AG09309 (cell line): ENCODE measurements at places on chromosomes 2 and 18.
A peak's percentile ranks its signal among the peaks of the same experiment; 100 is the strongest.

GRCh38 chr2:238097988-238098871 is 1.9 kb upstream of the ESPNL start:
- no peak for DNase-seq

DNA sequence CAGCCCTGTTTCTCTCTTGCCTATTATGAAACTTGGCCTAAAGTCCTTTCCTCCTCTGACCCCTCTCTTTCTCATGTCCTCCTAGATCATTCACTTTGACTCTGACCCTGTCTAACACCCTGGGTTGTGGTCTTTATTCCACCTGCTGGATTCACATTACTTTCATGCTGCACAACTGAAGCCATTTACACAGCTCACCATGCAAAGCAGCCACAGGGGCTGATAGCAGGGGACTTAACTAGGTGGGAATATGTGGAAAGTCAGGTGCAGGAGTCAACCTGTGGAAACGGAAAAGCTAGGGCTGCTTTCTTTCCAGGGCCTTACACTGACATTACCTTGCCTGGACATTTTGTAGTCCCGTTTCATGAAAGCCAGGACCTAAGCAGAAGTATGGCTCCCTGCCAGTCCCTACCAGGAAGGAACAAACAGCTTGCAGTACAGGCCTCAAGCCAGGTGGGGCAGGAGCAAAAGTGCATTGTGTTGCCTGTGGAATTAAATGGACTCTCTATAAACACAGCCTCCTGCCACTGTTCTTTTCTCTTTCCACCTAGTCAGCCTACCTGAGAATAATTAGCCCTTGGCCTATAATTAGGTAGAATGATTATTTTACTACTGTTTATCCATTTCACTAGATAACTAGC is 11.8 kb downstream of the MAPRE3 start:
- DNase-seq: no peak

GRCh38 chr18:33350256-33350655 is 90.3 kb downstream of the CCDC178 start:
- no peak for DNase-seq

DNA sequence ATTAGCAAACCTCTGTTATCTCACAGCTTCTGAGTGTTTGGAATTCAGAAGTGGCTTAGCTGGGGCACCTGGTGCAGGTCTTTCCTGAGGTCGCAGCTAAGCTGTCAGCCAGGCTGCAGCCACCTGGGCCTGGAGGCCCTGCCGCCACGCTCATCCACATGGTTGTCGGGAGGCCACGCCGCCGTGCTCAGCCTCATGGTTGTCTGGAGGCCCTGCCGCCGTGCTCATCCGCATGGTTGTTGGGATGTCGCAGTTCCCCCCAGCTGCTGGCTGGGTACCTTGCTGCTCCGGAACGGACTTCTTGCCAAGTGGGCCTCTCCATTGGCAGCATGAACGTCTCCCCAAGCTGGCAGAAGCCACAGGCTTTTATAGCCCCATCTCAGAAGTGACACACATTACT is 24.3 kb upstream of the MPPE1 start:
- no peak for DNase-seq

DNA sequence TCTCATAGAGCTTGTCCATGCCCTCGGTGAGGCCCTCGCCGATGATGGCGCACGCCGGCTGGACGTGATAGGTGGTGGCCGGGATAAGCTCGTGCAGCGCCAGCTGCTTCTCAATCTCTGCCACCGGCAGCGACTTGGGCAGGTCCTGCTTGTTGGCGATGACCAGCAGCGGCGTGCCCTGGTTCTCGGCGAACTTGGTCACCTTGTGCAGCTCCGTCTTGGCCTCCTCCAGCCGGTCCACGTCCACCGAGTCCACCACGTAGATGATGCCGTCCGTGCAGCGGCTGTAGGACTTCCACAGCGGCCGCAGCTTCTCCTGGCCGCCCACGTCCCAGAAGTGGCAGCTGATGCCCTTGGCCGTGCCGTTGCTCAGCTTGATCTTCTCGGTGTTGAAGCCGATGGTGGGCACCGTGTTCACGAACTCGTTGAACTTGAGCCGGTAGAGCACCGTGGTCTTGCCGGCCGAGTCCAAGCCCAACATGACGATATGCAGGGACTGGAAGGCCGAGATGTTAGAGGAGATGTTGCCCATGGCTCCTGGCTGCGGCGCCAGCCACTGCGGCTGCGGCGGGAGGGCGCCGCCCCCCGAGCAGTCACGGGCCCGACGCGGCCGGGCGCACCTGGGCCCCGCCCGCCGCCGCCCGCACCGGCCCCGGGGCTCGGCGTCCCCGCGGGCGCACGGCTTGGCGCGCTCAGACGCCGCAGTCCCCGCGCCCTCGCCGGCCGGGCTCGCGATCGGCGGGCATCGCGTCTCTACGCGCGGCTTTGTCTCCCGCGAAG is 636 bp downstream of the ARL4C start:
- no peak for DNase-seq

DNA sequence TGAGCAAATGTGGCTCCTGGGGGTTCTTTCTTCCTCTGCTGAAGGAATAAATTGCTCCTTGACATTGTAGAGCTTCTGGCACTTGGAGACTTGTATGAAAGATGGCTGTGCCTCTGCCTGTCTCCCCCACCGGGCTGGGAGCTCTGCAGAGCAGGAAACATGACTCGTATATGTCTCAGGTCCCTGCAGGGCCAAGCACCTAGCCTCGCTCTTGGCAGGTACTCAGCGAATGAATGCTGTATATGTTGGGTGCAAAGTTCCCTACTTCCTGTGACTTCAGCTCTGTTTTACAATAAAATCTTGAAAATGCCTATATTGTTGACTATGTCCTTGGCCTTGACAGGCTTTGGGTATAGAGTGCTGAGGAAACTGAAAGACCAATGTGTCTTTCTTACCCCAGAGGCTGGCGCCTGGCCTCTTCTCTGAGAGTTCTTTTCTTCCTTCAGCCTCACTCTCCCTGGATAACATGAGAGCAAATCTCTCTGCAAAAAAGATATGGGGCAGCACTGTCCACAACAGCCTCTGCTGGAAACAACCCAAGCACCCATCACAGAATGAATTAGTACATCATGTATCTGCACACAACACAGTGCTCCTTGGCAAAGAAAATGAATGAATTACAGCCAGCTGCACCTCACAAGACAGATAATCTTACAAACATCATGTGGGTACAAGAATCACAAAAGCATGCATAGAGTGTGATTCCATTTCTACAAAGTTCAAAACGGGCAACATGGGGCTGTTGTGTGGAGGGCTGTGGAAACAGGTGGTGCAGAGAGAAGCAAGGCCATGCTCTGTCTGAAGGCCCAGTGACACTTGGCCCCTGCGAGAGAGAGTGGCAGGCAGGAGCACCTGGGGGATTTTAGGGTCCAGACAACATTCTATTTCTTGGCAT is 6.6 kb downstream of the IL1RN start:
- no peak for DNase-seq

DNA sequence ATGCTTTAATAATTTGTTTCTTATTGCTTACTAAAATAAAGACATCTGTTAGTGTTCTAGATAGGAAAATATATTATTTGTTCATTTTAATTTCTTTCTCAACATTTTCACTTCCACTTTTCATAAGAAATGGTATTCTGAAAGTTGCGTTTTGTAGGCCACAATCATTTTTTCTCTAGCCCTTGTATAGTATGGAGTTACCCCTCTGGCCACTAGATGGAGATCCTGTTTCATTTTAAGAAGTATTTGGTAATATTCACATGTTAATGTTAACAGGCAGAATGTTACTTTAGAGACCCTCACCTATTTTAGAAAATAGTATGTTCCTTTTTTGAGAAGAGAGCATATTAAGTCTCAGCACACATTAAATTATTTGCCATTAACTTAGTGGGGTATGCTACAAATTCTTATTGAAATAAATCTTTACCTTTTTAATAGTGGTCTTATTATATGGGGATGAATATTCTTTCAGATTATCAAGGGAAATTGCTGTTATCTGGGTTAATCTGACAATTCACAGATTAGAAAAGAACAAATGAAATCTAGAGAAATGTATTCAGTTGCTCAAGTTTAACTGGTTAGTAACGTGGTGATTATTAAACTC is 73.9 kb upstream of the TTC27 start:
- peak; percentile 5 for DNase-seq

DNA sequence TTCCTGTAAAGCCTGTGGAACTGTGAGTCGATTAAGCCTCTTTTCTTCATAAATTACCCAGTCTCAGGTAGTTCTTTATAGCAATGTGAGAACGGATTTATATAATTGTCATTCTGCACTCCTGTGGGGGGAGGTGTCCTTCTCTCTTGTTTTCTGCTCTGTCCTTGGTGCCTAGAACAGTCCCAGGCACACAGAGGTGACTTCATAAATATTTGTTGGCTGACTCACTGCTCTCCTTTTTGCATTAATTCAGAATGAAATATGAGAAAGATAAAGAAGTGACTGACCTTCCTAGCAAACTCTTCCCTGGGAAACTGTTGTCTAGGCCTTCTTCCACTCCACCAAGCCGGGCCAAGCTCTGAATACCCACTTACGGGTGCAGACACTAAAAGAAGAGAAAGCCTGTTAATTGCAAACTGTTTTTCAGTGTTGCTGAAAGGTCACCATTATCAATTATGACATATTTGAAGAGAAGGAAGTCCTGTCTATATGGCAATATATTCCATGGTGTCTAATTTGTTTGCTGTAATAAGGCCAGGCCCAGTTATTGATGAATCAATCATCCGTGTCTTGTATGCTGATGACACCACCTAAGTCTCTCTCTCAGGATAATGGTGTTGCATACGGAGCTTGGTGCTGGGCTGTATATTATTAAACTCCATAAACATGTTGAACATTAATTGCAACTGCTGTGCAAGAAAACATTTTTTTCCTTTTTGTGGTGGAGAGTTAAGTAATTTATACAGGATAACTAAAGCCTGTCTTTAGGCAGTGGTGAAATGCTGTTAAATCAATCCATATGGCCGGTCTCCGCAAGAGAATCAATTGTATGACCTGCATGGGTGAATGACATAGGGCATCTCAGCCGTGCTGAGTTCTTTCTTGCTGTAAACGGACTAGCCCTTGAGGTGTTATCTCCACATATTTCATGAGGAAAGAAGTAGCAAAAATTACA is 567.5 kb downstream of the SLC4A3 start:
- DNase-seq: no peak

DNA sequence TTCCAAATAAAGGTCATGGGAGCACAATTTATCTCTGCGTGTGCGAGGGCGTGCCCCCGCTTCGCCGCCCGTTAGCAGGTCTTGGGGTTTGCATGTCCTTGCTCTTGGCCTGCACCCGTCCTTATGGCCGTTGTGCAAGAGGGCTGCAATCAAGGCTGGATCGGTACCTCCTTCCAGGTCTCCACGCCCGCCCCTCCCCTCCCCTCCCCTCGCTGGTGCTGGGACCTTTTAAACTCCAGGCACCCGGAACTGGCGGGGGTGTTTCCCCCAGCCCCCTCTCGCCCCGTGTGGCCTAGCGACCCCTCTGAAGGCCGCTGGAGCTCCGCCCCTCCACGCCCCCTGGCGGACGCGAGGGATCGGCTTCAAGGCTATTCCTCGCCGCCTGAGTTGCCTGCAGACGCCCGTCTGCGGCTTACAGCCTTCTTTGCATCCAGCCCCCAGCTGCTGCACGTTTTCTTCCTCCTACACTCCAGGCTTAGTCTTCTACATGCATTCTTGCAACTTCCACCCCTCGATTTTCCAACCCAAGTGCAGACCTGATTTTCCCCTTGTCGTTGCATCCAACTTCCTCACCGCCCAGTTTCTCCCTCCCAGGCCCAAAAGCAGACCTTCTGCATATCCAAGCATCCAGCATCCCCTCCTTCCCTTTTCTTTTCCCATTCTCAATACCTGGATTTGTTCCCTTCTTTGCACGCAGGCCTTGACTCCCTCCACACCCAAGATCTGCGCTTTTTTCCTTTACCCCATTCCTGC is 577 bp downstream of the IDH1 start:
- DNase-seq: no peak
